ENCODE measurements at places on chromosomes 16 and 17.

- H3K27me3 ChIP-seq = no peaks in the 10 kb centered on the region
- no peaks in the 10 kb centered on the region for H3K36me3 ChIP-seq
- no peaks in the 10 kb centered on the region for H3K4me1 ChIP-seq
- no peak overlapping the region for H3K27ac ChIP-seq
- no peak overlapping the region for H3K4me3 ChIP-seq
Measured at GRCh38 chr16:56348168-56349085, 76.9 kb downstream of the AMFR start.

DNA sequence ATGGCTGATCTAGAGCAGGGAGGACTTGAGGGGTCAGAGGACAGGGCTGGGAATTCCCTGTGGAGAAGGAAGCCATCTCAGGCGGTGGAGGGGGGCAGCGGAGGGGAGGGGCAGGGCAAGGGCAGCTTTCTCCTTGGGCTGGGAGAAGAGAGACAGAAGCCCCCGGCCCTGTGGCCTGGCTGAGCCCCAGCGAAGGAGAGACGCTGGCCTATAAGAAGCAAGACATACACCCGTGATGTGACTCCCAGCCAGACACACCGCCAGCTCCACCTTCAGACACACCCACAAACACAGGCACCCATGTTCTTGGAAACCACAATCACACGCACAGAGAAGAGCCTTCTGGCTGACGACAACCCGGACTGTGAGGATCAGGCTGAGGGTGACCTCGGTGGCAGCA lies 10.0 kb downstream of the TRPV3 start:
- H3K27ac ChIP-seq = no peak overlapping the region
- H3K27me3 ChIP-seq = no peaks in the 10 kb centered on the region
- no peaks in the 10 kb centered on the region for H3K36me3 ChIP-seq
- DNase-seq = no peak

- no peak overlapping the region for H3K4me3 ChIP-seq
- no peaks in the 10 kb centered on the region for H3K27me3 ChIP-seq
- DNase-seq = no peak
- H3K4me1 ChIP-seq = no peaks in the 10 kb centered on the region
Measured at GRCh38 chr16:88622125-88622524, 16.2 kb upstream of the IL17C start.

DNA sequence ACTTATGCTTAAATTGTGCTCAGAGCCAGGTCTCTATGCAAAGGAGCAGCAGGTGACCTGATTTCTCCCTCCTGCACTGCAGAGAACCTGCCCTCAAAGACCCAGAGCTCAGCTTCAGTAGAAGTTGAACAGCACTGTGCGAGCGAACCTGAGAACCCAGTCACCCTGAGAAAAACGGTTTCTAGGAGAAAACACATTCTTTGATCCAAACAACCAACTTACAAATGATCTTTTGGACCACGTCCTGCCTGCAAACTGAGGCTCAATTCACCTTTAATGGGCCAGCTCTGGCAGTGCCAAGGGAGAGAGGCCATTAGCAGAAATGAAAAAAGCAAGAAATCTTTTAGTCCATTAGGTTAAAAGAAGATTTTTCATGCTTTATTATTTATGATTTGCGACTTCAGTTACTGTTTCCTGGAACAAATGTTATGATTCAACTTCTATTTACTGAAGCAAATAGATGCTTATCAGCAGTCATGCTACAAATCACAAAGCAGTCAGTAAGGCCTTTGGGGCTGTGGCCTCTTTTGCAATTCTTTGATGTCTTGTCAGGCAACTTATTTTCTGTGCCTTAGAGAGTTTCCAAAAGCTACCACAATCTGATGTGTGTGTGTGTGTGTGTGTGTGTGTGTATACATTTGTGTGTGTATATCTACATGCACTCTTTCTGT lies 65.7 kb upstream of the LRRC37A3 start:
- no peak overlapping the region for H3K4me3 ChIP-seq
- H3K36me3 ChIP-seq = no peaks in the 10 kb centered on the region
- DNase-seq = no peak
- H3K27ac ChIP-seq = peak overlapping the region; percentile 71
- H3K4me1 ChIP-seq = peaks cover 17% of the 10 kb centered on the region
- no peaks in the 10 kb centered on the region for H3K27me3 ChIP-seq

- H3K4me1 ChIP-seq = peaks cover 5% of the 10 kb centered on the region
- H3K27ac ChIP-seq = 0 out of 2 replicates have a peak overlapping the region, but pooled peaks have one; percentile 44
- DNase-seq = no peak
- H3K36me3 ChIP-seq = no peaks in the 10 kb centered on the region
Measured at GRCh38 chr17:63082273-63082861, 116.3 kb downstream of the TANC2 start.

- no peaks in the 10 kb centered on the region for H3K36me3 ChIP-seq
- H3K27me3 ChIP-seq = peaks cover 5% of the 10 kb centered on the region
- DNase-seq = no peak
- H3K4me3 ChIP-seq = no peak overlapping the region
Measured at GRCh38 chr17:33657181-33657580, 364.1 kb upstream of the ASIC2 start.

DNA sequence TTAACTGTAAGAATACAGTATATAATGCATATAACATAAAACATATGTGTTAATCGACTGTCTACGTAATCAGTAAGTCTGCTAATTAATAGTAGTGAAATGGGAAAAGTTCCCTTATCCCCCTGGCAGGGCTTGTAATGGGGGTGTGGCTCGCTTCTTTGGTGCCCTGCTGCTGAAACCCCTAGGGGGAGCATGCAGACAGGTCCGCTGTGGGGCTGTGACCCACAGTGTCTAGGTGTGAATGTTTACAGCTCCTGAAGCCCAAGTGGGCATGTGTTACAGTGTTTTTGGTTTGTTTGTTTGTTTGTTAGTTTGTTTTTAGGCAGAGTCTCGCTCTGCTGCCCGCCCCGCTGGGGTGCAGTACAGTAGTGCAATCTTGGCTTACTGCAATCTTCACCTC lies 495.7 kb downstream of the SHISA9 start:
- H3K27me3 ChIP-seq = no peaks in the 10 kb centered on the region
- H3K27ac ChIP-seq = no peak overlapping the region
- no peaks in the 10 kb centered on the region for H3K4me1 ChIP-seq
- no peak overlapping the region for H3K4me3 ChIP-seq
- H3K36me3 ChIP-seq = no peaks in the 10 kb centered on the region
